Skeletal muscle cell (primary cell): ENCODE measurements at places on chromosomes 7 and 10.

DNA sequence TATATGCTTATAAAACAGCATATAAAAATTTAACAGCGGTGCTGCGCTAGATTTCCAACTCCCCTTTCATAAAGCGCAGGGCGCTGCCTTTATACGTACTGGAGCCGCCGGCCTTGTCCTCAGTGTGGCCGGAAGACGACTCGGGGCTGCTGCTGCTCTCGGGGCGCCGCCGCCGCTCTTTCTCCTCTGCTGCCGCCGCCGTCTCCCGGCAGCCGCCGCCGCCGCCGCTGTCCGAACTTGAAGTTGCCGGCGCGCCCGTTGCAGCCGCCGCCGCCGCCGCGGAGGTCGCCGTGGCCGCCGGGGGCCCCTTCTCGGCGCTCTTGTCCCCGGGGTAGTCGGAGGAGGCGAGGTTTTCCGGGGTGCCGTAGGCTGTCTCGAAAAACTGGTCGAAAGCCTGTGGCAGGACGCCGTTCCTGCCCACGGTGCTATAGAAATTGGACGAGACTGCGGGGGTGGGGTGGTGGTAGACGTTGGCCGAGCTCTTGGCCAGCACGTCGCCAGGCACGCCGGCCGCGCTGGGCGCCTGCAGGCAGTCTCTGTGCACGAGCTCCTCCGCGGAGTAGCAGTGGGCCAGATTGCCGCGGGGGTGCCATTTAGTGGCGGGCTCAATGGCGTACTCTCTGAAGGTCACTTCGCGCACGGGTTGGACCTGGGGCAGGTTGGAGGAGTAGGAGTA lies 557 bp downstream of the HOXA11 start:
- DNase-seq, result no peak

DNA sequence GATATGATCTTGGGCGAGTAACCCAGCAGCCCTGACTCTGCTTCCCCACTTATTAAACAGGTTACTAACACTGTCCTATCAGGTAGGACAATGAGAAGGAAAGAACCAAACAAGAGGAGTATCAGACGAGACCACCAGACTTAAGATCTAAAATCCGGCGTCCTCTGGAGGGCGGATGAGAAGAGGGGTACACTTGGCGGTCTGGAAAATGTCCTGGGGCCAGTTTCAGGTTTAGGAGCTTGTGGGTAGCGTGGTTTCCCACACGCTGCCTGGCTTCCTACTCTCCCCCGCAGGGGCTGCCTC lies 635 bp downstream of the ZNF32 start:
- no peak for DNase-seq

DNA sequence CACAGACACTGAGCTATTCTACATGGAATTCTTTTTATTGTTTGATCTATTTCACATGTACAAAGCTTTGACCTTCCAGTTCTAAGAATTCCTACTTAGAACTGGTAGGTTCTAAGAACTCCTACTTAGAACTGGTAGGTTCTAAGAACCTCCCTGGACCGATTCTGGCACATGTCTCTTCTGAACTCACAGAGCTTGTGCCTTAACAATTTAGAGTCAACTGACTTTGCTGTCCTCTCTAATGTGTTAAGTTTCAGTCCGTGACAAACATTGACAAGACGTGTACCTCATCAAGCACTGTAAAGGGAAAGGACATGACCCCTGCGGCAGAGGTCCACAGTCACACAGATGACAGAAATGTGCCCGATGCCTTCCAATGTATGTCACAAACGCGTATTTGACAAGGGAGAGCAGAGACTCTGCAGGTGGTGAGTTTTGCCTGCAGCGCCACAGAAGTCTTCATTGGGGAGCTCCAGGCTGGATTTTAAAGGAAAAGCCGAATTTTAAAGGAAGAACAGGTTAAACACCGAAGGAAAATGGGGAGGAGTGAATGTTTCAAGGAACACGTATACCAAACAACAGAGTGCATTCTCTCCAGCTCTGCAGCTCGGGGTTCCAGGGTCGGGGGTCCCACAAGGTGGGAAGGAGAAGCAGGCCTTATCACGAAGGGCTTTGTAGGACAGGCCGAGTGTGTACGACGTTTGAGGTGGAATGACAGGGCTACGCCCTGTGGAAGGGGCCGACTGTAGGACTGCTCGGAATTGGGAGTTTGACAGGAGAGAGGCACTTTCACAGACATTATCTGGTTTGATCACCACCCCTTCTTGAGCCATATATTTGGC lies 161.1 kb upstream of the KLF14 start:
- DNase-seq, result no peak

DNA sequence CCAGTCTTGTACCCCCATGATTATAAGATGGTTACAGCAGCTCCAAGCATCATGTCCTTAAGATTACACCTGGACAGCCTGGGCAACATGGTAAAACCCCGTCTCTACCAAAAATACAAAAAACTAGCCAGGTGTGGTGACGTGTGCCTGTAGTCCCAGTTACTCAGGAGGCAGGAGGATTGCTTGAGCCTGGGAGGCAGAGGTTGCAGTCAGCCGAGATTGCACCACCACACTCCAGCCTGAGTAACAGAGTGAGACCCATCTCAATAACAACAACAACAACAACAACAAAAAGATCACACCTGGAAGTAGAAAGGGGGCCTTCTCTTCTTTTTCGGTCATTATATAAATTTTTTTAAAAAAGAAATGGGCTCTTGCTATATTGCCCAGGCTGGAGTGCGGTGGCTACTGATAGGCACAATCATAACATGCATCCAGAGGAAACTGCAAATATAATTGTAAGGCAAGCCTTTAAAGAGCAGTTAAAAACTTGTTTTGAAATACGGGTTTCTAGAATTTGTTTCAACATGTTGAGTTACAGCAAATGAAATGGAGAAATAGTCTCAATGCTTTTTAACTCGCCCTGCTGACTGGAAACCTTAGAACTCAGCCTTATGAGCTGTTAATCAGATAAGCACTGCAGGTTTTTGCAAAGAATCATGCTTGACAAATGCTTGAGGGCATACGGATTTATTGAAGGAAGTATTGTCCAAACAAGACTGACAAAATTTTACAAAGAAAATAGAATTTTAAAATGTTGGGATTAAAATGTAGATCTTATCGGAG lies 4.7 kb upstream of the ENTPD7 start:
- no peak for DNase-seq

- no peak for DNase-seq
These were observed 34.2 kb downstream of the ADRB1 start for GRCh38 chr10:114077815-114078219.

DNA sequence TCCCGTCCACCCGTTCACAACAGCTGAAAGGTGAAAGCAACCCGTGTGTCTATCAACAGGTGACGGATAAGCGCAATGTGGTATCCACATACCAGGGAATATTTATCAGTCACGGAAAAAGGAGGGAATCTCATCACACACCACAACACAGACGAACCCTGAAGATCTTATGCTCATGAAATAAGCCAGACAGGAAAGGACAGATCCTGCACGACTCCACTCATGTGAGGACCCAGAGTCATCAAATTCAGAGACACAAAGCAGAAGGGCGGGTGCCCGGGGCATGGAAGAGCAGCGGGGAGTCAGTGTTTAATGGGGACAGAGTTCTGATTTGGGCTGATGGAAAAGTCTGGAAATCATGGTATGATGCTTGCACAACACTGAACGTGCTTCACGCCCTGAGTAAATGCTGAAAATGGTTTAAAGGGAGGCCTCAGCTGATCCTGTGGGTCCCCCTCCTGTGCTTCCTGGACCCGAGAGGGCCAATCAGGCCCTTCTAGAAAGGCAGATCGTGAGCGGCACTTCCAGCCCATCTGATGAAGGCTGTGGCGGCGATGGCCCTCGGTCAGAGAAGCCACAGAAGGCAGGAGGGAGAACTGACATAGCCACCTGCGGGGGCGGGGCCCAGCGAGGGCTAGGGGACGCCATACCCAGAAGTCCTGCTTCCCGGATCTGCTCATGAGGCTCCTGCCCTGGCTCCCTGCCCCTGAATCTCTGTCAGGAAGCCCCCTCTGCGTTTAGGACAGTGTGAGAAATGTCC lies 19.1 kb downstream of the WDR86 start:
- no peak for DNase-seq

DNA sequence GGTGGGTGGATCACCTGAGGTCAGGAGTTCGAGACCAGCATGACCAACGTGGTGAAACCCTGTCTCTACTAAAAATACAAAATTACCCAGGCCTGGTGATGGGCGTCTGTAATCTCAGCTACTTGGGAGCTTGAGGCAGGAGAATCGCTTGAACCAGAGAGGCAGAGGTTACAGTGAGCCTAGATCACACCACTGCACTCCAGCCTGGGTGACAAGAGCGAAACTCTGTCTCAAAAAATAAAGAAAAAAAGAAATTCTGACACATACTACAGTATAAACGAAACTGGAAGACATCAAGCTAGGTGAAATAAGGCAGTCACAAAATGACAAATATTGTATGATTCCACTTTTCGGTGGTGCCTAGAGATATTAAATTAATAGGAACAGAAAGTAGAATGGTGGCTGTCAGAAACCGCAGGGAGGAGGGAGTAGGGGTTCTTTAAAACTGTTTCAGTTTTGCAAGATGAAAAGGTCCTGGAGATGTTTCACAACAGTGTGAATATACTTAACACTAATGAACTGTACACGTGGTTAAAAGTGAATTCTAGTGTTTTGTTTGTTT lies 23.2 kb downstream of the PILRA start:
- DNase-seq, result no peak

- DNase-seq, result no peak
These were observed 242.2 kb downstream of the ATRNL1 start for GRCh38 chr10:115335366-115335765.

- DNase-seq, result no peak
These were observed 87.9 kb upstream of the PDE1C start for GRCh38 chr7:32158076-32158475.

DNA sequence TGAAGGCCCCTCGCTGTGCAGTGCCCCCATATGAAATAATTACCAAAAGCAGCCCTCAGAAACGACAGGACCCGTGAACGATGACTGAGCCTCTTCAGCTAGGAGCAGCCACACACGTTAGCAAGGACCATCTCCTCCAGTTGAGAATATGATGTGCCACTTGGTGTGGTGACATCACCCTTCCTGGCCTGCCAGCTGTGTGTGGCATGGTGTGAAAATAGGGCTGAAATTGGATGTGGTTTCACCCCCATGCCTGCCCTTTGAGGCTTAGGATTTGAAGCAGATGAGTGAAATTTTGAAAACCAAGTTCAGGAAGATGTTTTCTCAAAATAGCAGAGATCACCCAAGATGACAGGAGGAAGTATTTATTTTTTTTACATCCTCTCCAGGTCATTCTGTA lies 49.1 kb upstream of the BTBD16 start:
- no peak for DNase-seq

- no peak for DNase-seq
These were observed 33.3 kb downstream of the CDK14 start for GRCh38 chr7:90629297-90629918.

GRCh38 chr7:108603656-108604306 lies 34.1 kb downstream of the DNAJB9 start:
- no peak for DNase-seq
